Cardiac septum (tissue), 1 donor: ENCODE measurements at places on chromosomes 7 and 10. TPM values are rescaled to one million over a fixed set of nuclear protein-coding genes. Genes with fewer than 3 reads are reported as not detected.

DNA sequence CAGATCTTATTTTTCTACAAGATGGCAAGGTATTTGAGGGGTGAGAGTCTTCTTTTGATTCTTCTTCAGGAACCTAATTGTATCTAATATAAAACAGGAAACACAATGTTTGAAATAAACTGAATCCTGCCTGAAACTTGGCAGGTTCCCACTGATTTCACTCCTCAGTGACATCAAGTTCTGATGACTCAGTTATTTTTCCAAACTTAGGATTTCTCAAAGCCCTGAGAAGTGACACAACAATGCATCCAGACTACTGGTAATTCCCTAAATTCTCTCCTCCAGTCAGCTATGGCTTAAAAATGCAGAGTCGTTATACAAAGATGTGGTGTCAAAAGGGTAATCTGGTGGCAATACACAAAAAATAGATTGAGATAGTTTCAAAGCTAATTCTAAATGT lies 80.9 kb downstream of the ABLIM1 start:
- no peak for DNase-seq

DNA sequence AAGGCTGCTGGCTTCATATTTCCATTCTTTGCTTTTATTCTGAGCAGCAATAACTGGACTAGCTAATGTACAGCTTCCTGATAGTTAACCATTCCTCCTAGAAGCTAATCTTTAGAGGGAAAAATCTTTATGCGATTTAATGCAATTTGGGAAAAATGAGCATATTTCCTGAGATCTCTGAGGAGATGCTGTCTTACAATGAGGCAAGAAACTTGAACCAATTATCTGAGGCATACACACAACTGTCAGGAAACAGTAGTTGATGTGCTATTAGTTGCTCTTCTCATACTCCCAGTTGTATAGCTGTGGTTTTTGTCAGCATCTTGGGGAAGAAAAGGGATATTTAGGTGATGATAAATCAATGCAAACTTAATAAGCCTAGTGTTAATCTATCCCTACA lies 265.9 kb downstream of the NEBL start:
- no peak for DNase-seq

DNA sequence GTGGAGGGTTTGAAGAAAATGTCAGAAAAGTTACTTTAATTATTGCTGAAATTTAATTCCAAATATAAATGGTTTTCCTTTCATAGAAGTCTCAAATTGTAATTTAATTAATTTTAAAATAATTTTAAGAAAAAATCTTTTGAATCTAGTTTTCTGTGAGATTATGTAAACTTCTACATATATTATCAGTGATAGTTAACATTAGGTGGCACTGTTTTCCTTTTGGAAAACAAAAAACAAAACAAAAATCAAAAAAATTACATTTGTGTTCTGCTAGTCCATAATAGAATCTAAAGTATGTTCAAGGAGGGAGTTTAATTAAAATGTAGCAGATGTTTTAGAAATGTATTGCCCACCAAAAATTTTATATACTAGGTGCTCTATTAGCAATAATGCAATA lies 1456.7 kb downstream of the REEP3 start:
- DNase-seq, result no peak

- no peak for DNase-seq
These were observed 71.4 kb downstream of the NEURL1 start for GRCh38 chr10:103564776-103565520.

VGF gene
- 0.08 TPM for total RNA-seq

- peak; percentile 73 for DNase-seq
These were observed 45.5 kb upstream of the PDZD8 start for GRCh38 chr10:117420768-117421167.

DNA sequence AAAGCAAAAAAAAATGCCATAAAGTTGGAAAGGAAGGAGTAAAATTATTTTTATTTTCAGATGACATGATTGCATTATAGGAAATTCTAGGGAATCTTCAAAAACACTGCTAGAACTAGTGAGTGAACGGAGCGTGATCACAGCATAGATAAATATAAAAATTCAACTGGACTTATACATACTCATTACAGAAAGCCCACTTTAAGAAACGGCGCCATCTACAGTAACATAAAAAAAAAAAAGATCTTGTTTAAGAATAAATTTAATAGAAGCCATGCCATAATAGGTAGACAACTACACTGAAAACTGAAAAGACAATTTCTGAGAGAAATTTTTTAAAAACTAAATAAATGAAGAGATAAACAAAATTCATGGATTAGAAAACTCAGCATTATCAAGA lies 623.1 kb upstream of the MGMT start:
- no peak for DNase-seq

CPEB3 gene
- total RNA-seq, result 8.3 TPM

DNA sequence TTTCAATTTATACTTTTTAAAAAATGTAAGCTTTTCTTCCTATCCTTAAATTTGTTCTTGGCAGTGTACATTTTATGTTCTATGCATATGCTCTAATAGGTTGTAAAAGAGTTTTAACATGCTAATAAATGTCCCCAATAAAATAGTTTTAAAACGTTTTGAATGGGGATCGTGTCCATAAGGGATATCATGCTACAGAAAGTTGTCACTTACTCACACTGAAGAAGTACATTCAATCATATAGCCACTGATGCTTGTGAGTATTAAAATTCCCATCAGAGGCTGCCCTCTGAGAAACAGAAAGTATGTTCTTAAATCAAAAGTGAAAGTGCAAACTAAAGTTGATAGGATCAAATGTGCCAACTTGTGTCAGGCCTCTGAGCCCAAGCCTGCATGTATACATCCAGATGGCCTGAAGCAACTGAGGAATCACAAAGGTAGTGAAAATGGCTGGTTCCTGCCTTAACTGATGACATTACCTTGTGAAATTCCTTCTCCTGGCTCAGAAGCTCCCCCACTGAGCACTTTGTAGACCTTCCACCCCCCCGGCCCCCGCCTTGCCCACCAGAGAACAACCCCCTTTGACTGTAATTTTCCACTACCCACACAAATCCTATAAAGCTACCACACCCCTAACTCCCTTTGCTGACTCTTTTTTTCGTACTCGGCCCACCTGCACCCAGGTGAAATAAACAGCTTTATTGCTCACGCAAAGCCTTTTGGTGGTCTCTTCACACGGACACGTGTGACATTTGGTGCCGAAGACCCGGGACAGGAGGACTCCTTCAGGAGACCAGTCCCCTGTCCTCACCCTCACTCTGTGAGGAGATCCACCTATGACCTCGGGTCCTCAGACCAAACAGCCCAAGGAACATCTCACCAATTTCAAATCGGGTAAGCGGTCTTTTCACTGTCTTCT lies 877 bp upstream of the NOD1 start:
- no peak for DNase-seq

SCRN1 gene
- 30.4 TPM for total RNA-seq

GRCh38 chr7:100003711-100004661 lies 11.4 kb upstream of the ZKSCAN1 start:
- no peak for DNase-seq

GRCh38 chr10:88962336-88962735 lies 9.8 kb upstream of the ACTA2 start:
- DNase-seq, result no peak

GRCh38 chr10:115001506-115002381 lies 63.7 kb downstream of the TRUB1 start:
- DNase-seq, result no peak

GRCh38 chr10:129390147-129390546 lies 76.9 kb upstream of the MGMT start:
- DNase-seq, result no peak

CLCN1 gene
- total RNA-seq, result not detected

HOXA2 gene
- 0.30 TPM for total RNA-seq
